ENCODE measurements at places on chromosomes 16 and 17.

GRCh38 chr16:57009643-57010170 lies 20.4 kb downstream of the NLRC5 start:
- no peak for DNase-seq

DNA sequence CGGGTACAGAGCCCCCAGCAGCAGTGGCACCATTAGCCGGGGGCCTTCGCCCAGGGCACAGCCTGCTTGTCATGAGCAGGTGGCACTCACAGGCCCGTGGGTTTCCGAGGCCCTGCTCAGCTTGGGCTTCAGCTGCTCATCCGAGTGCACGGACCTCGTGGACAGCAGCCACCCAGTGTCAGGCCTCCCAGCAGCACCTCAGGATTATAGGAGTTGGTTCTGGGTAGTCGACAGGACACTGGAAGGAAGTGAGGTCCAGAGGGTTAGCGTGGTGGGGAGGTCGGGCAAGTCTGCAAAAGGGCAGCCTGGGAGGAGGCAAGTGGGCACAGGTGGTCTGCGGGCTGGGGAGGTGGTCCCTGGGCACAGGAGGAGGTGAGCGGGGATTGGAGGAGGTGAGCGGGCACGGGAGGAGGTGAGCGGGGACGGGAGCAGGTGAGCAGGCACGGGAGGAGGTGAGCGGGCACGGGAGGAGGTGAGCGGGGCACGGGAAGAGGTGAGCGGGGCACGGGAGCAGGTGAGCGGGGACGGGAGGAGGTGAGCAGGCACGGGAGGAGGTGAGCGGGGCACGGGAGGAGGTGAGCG lies 5.1 kb upstream of the CPNE7 start:
- DNase-seq, result no peak

- DNase-seq, result no peak
Observed at GRCh38 chr17:6355196-6355595, 79.7 kb downstream of the AIPL1 start.

DNA sequence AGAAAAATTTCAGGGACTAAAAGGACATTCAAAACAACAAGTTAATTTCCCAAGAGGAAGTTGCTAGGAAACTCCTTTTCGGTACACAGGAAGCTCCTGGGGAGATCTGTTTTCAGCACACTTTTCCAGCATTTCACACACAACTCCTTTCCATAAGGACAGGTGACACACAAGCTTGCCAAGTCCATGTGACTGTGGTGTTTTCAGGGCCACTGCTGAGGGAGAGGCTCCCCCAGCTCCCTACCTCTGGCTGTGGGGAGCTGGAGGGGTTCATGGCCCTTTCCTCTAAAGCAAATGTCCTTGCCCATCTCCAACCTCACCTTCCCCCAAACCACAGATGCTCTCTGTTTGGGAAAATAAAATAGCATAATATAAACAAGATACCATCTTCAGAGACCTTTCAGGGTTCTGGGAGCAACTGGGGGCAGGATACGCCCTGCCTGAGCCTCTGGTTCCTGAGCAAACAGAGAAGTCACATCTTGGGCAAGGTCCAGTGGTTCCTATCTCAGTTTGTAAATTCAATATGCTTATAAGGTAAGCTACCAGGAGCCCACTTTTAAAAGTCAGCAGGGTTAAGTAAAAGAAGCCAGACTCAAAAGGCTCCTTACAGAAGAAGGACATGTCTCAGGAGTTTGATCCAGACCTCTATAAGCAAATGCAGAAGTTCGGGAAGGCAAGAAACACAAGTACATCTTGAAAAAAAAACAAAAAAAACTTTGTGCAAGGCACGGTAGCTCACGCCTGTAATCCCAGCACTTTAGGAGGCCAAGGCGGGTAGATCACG lies 3.0 kb downstream of the PDZD9 start:
- DNase-seq, result no peak

- no peak for DNase-seq
Observed at GRCh38 chr16:53576210-53576609, 73.2 kb upstream of the AKTIP start.

DNA sequence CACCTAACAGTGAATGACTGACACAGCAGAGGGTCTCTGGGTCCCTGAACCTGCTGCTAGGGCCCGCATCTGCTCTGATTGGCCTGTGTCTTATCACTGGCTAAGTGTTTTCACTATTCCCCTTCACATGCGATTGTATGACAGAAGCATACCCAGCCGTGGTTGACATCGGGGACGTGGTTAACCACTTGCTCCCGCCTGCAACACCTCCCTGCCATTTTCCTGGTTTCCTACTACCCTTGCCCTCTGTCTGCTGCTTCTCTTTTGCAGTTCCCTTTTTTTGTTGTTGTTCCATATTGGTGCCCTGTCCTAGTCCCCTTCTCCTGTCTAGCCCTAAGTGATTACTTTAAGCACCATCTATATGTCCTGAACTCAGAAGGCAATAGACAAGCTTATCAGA lies 177.0 kb downstream of the RGS9 start:
- DNase-seq, result no peak

- no peak for DNase-seq
Observed at GRCh38 chr16:19289811-19290485, 4.4 kb downstream of the CLEC19A start.

DNA sequence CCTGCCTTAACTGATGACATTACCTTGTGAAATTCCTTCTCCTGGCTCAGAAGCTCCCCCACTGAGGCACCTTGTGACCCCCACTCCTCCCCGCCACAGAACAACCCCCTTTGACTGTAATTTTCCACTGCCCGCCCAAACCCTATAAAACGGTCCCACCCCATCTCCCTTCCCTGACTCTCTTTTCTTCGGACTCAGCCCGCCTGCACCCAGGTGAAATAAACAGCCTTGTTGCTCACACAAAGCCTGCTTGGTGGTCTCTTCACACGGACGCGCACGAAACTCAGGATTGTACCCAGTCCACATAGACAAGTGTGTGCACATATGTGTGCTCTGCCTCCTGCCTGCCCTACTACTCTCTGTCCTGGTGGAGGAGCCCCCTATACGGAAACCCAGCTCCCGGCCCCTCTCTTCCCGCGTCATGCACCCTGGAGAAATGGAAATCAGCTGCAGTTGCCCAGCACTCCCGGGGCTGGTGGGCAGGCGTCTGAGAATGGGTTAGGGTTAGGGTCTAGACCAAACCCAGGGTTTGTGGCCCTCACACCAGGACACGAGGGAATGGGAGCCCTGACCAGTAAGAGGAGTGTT lies 2.4 kb upstream of the RHBDF1 start:
- DNase-seq, result no peak

Data from fibroblast of the aortic adventitia (primary cell).